ENCODE measurements at places on chromosomes 5 and 9. TPM values are rescaled to one million over a fixed set of nuclear protein-coding genes. Genes with fewer than 3 reads are reported as not detected.

GRCh38 chr9:110958847-110959246 lies 79.4 kb downstream of the LPAR1 start:
- no peak for DNase-seq

- no peak for DNase-seq
Observed at GRCh38 chr5:17860660-17861315, 226.5 kb downstream of the TAF11L14 start.

DNA sequence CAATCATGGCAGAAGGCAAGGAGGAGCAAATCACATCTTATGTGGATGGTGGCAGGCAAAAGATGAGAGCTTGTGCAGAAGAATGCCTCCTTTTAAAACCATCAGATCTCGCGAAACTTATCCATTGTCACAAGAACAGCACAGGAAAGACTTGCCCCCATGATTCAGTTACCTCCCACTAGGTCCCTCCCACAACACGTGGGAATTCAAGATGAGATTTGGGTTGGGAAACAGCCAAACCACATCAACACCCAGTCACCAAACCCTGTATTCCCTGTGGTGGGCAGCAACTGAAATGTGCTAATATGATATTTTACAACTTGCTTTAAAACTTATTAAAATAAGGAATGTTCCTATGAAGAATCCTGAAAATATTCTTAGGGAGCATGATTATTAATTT lies 54.2 kb downstream of the RASGRF2 start:
- DNase-seq = no peak

DNA sequence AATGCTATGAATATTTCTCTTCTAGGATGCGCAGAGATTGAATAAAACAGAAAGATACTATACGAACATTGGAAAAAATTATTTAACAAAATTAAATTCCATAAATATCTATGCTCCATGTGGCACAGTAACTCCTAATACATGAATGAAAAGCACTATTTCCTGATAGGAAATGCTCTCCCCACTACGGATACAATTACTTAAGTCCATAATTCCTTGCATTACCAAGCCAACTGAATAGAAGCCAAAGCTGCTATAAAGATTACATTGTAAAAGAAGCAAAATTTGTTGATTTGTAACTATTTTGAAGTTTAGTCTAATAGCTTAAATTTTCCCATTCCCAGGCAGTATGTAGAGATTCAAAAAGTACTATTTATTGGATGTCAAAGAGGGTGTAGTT lies 61.8 kb upstream of the SNX2 start:
- no peak for DNase-seq

GRCh38 chr5:53543401-53543800 lies 17.0 kb upstream of the NDUFS4 start:
- no peak for DNase-seq

SCGB3A2 gene
- not detected for total RNA-seq

PCDHB6 gene
- total RNA-seq = 1.1 TPM

IFNW1 gene
- total RNA-seq = not detected

DNAJC25 gene
- total RNA-seq = 10.3 TPM

FBP1 gene
- total RNA-seq = 13.6 TPM

Measured in urinary bladder (tissue), 4 donors.